ENCODE measurements at places on chromosomes 16 and 17. TPM values are rescaled to one million over a fixed set of nuclear protein-coding genes. Genes with fewer than 3 reads are reported as not detected.

- DNase-seq, result no peak
These were observed 4.9 kb downstream of the IRX3 start for GRCh38 chr16:54281535-54282201.

GRCh38 chr16:735982-736453 is 4.8 kb downstream of the CIAO3 start:
- DNase-seq, result no peak

Gene CD7
- not detected for total RNA-seq

- no peak for DNase-seq
These were observed 32.8 kb downstream of the SCNN1B start for GRCh38 chr16:23334950-23335349.

All from IMR-90 (cell line).